ENCODE measurements at places on chromosomes 4 and X.

DNA sequence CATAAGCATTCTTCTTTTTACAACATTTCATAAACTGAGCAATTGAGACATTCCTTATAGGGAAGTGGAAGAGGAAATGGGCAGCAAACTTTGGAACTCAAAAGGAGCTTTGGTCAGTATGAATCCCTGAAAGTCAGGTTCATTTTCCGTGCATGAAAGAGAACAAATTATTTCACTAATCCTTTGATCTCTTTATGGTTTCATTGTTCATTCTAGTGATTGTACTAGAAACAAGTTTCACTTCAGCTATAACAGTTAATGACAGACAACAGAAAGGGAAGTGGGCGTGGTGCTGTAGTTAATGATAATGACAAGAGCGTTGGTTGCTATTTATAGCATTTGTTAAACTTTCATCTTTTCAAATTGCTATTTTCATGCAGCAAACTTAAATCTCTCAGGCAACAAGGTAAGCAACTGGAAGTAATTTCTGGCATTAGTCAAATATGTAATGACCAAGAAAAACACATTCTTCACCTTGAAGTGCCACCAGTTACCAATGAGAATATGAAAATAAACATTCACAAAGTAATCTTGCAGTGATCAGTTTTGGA lies 98.4 kb downstream of the AREG start:
- no peak for DNase-seq

- no peak for DNase-seq
These were observed 26.9 kb upstream of the HPSE start for GRCh38 chr4:83361416-83362103.

DNA sequence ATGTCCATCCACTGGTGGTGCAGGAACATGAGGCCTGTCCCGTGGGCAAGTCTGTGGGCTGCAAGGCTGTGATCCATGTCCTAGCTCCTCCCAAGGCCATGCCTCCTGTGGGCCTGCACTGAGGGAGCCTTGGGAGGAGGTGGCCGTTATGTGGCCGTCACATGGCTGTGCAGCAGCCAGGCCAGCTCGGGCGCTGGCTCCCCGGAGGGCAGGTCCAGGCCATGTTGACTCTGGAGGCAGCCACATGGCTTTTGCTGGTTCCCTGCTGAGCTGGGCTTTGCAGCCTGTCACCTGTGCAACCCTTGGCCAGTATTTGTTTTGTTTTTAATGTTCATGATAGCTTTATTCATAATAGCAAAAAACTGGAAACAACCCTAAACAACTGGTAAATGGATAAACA lies 13.3 kb downstream of the ADRA2C start:
- no peak for DNase-seq

DNA sequence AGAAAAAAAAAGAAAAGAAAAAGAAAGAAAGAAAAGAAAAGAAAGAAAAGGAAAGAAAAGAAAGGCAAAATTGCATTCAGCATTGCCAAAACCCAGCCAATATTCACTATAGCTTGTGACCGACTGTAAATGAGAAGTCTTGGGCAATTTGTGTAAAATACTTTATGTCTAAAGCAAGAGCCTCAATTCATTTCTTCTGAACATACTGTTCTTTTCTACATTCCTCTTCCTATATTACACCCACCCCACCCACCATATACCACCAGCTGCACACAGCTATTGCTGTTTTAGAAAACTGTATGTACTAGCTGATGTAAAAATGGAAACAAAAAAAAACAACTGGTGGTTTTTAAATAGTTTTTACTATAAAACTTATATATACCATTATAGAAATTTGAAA lies 156.9 kb upstream of the TTC29 start:
- DNase-seq = no peak

- peak; percentile 90 for DNase-seq
These were observed 33.1 kb downstream of the LNX1 start for GRCh38 chr4:53558065-53558801.

DNA sequence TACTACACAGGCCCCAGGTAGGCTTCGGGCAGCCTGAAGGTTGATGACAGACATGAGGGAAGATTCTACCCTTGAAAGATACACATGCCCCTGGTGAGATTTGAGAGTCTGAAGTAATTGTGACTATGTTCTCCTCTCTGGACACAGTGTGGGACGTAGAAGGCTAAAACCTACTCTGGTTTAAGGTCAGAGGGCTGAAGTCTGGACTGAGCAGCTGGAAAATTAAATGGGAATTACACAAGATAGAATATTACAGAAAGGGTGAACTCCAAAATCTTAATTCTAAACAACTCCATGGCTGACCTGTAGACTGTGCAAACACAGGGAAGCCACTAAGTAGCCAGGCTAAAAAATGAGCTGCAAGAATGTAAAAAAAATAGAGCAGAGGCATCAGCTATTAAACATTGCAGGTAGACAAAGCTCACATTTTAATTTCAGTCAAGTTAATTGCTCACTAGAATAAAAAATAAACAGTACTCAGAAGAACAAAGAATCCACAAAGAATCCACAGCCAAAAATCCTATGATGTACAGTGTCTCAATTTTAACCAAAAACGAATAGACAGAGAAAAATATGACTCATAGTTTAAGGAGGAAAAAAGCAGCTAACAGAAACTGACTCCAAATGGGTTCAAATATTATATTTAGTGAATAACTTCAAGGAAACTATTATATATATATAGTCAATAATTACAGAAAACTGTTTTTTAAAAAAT lies 170.4 kb downstream of the PCDH18 start:
- DNase-seq = no peak
